ENCODE measurements at places on chromosomes 1 and 21. TPM values are rescaled to one million over a fixed set of nuclear protein-coding genes. Genes with fewer than 3 reads are reported as not detected.
A peak's percentile ranks its signal among the peaks of the same experiment; 100 is the strongest.

ALPL gene
- total RNA-seq = 0.98 TPM

TEX38 gene
- not detected for total RNA-seq

KRTAP19-3 gene
- not detected for total RNA-seq

SLC16A4 gene
- total RNA-seq = 0.85 TPM

HAPLN2 gene
- total RNA-seq = 0.25 TPM

F5 gene
- 0.10 TPM for total RNA-seq

FLG2 gene
- not detected for total RNA-seq

PCBP3 gene
- 4.0 TPM for total RNA-seq

NUF2 gene
- 28.0 TPM for total RNA-seq

KCND3 gene
- total RNA-seq = not detected

SLC45A1 gene
- total RNA-seq = 3.6 TPM

SPRR1A gene
- total RNA-seq = not detected

PKP1 gene
- not detected for total RNA-seq

AKNAD1 gene
- total RNA-seq = not detected

FBXO44 gene
- 37.7 TPM for total RNA-seq

DNA sequence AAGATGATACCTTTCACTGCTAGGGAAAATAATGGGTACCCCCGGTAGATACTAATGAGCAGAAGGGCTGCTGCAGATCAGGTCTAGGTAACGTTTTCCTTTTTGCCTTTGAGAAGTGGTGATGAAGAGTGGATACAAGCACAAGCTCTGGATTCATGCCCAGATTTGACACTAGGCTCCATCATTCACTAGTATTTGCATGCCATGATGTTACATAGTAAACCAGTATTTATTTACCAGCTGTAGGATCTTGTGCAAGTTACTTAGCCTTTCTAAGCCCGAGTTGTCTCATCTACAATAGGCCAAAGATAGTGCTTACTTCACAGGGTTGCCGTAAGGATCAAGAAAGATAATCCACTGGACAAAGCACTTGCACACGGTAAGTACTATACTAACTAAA is 14.2 kb downstream of the PTPN14 start:
- DNase-seq = no peak

DNA sequence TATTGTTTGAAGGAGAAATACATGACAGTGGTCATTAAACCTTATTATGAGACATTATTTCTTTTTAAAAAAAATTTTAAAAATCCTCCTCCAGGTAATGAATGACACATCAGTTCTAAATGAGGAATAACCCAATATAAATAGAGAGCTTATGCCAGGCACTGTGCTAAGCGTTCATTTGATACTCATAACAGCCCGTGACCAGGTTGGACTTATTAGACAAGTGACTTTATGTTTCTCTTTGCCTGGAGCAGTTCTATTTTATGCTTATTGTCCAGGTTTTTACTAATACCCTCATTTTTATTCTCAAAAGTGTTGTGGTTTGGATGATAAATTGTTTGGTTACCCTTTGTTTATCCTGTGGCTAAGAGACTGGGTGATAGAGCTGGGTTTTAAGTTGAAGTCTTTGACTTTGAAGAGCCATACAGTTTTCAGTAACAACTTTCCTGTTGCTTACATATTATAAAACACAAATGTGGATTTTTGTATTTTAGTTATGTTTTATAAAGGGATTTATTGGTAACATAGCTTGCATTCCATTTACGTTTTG is 84.2 kb downstream of the RABGAP1L start:
- DNase-seq = no peak

DNA sequence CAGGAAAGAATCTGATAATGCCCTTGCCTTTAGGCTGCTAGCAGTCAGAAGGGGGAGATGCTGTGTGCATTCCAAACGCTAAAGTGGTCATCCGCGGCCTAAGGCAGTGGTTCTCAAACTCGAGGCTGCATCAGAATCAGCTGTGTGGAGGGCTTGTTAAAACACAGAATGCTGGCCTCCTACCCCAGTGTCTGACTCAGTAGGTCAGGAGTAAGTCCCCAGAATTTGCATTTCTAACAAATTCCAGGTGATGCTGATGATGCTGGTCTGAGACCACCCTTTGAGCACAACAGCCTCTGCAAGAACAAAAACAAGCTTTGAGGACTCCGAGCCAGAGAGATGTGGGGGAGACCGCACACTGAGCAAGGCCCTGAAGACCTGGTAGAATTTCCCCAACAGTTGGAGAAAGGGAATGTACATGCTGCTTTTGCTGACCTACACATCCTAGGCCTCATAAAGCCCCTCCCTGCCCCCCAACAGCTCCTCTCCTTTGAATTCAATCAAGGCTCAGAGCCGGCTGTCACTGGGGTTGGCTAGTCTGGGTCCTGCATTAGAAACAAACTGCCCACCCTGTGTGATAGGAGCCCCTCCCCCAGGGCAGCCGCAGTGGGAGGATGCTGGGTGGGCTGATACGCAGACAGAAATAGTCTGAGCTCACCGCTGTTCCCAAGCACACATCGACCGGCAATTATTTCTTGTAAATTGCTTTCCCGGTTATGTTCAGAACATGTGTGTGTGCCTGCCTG is 27.1 kb downstream of the SHISAL2A start:
- no peak for DNase-seq

GRCh38 chr1:211527006-211527405 is 35.0 kb upstream of the RD3 start:
- no peak for DNase-seq

DNA sequence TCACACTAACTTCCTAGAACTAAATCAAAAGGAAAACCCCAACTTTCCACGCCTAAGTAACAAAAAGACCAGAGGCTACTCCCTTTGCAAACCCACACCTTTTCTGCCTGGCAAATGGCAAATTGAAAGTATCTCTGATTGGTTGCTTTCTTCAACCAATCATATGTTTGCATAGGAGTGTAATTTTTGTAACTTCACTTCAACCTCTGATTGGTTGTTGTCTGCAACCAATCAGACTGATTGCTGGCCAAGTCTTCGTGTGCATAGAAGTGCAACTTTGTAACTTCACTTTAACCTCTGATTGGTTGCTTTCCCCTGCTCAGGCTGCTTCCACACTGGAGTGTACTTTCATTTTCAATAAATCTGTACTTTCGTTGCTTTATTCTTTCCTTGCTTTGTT is 36.9 kb upstream of the PADI2 start:
- no peak for DNase-seq

DNA sequence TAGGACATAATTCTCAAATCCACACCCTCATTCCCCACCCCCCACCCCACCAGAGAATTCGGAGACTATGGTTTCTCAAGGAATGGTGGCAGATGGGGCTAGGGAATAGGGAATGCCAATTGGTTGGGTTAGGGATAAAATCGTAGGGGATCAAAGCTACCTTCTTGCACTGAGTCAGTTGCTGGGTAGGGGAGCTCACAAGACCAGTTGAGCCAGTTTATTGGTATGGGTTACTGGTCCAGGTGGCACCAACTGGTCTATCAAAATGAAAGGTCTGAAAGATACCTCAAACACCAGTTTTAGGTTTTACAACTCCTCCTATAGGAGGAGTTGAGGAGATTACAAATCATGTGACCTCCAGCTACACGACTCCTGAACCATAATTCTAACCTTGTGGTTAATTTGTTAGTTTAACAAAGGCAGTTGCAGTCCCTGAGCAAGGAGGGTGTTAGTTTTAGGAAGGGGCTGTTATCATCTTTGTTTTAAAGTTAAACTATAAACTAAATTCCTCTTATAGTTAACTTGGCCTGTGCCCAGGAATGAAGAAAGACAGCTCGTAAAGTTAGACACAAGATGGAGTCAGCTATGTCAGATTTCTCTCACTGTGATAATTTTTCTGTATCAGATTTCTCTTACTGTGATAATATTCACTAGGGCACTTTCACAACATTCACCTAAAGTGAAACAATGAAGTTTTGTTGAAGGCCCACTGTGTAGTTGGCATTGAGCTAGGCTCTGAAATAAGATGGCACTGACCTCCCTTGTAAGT is 2.5 kb downstream of the SHISAL2A start:
- no peak for DNase-seq

DNA sequence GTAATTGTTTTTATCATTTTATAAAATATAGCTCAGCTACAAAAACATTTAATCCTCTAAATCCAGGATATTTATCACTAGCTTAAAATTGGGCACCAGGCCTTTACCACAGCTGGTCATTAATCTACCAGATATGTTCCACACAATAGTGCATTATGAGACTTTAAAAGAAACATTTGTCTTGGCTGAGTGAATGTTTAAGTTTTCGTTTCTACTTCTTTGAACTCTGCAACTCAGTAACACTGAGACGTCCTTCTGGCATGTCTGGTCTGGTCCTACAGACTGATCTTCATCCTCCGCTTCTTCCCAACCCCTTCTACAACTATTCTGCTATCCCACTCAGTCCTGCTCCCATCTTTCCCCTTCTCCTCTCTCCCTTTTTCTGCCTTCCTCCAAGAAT is 296.2 kb downstream of the NEGR1 start:
- DNase-seq = no peak

DNA sequence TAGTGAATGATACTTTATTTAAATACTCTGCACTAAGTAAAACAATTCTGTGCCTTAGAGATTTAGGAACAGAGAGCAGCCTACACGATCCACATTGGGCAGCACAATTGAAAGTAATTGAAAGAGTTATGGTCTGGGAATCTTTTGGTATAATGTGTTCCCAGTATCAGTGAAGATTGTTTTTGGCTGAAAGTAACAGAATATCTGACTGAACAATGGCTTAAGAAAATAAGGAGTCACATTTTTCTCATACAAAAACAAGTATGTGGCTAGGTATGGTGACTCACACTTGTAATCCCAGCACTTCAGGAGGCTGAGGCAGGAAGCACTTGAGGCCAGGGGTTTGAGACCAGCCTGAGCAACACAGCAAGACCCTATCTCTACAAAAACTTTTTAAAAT is 306.2 kb downstream of the NFIA start:
- DNase-seq = no peak

GRCh38 chr1:212594640-212595039 is 13.9 kb upstream of the ATF3 start:
- DNase-seq = no peak

GRCh38 chr1:162229549-162229948 is 147.1 kb downstream of the SPATA46 start:
- DNase-seq = no peak

DNA sequence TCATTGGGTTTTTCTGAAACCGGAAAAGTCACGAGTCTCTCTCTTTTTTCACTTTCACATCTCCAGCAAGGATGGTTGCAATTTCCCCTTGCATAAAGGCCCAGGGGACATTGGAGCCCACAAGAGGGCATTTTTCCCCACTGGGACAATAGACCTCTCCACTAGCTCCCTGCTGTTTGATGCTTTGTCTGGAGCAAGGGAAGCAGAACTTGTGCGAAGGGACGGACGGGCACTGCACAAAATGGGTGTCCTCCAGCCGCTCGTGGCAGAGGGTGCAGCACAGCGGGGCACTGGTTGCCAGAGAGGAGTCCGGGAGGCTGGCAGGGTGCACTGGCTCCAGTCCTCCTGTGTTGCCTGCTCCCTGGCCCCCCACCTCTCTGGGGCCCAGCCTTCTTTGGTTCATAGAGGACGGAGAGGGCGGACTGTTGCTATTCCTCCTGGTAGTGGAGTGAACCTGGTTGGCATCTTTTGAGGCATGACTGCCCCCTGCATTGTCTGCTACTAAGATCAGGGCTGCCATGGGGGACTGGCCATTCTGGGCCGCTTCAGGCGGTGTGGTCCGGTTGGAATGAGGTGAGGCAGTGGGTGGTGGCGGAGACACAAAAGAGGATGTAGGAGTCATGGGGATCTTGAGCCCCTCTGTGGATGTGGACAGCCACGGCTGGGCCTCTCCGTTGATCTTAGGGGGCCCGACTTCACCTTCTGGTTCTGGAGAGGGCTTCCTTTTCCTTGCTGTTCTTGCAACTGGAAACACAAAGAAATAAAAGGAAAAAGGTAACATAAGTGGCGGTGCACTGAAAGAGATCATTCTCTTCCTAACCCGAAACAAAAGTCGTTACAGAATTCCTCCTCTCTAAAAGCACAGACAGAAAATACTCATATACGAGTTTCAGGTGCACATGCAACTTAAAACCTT is 2.6 kb downstream of the IRF2BP2 start:
- peak; percentile 49 for DNase-seq

DNA sequence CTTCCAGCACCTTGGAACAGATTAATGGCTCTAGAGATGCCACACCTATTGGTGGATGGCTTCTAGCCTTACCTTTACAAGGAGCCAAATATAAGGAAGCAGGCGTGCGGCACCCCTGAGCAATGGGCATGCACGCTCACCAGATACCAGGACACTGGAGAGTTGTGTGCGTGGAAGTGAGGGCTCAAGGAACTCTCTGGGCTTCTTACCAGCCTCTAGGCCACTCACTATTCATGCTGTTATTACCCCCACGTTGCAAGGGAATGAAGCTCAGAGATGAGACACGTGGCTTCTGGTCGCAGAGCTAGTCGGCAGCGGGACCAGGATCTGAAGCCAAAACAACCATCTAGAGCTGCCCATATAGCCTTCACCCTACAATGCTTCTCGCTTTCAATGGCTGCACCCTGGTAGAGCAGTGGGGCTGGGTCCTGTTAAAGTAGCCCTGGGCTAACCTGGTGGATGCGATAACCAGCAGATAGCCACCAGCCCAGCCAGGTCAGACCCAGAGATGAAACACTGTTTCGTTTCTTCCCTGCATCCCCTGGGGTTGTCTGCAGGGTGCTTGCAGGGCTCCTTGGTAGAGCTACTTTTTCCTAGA is 396.4 kb upstream of the VAMP3 start:
- DNase-seq = no peak

DNA sequence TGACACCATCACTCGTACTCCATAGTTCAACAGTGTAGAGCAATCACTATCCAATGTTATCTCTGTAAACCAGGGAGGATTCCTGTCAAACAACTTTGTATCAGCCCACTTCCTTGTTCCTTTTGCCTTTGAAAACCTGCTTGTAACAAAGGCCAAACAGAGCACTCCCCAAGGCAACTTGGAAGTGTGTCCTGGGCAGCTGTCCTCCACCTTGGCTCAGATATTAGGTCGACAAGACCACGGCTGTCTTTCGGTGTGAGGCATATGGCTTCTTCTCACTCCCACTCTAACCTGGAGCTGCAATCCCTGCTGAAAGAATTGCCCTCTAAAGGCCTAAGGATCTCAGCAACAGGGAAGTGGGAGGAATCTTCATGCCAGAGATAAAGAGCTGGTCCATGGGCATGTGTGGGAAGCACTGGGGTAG is 66.7 kb downstream of the ITPKB start:
- DNase-seq = peak; percentile 51

DNA sequence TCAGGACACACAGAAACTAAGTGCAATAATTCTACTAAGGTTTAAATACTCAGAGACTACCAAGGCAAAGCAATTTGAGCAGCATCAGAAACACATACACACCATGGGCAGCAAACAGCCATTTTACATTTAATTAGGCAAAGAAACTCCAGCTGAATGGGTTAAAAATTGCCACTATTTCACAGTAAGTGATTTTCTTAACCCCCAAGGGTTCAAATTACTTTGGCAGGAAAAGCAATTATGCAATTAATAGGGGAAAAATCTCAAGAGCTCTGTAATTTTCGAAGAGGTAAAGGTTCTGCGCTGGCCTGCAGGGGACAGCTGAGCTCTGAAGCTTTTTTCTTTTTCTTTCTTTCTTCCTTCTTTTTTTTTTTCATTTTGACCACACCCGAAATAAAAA is 206.2 kb upstream of the RRP15 start:
- no peak for DNase-seq

- peak; percentile 92 for DNase-seq
Measured at GRCh38 chr1:90721210-90722194, 4.4 kb upstream of the BARHL2 start.

GRCh38 chr1:53125623-53126360 is 16.6 kb downstream of the SLC1A7 start:
- no peak for DNase-seq

- DNase-seq = peak; percentile 29
Measured at GRCh38 chr21:22965455-22966135, 1967.4 kb downstream of the NCAM2 start.

GRCh38 chr1:234348964-234349363 is 24.3 kb upstream of the COA6 start:
- no peak for DNase-seq

Data from G401 (cell line).